Cerebellar nuclear complex (tissue), 1 donor: ENCODE measurements at places on chromosomes 3 and 15.

GRCh38 chr3:165624761-165625160 lies 212.5 kb downstream of the BCHE start:
- DNase-seq = no peak

DNA sequence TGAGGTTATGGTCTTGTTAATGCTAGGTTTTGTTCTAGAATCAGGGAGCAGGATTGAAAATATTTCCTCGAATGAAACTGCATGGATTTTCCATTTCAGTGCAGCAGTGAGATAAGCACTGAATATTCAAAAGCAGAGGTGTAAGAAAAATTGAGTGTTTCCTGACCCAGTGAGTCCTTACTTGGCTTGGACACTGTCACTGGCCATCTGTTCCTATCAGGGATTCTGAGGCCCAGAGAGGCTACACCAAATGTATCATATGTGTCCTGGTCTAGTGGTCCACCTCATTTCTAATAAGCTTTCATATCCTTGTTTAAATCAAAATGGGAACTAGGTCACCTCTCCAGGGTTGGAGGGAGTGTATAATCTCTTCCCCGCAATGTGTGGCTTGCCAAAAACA lies 61.1 kb upstream of the RAD18 start:
- DNase-seq = peak; percentile 51

GRCh38 chr3:138230525-138230924 lies 43.4 kb downstream of the ARMC8 start:
- no peak for DNase-seq

- no peak for DNase-seq
Observed at GRCh38 chr3:188974856-188975599, 196.7 kb upstream of the TPRG1 start.

- DNase-seq = no peak
Observed at GRCh38 chr15:58437531-58438105, 5.8 kb downstream of the LIPC start.

DNA sequence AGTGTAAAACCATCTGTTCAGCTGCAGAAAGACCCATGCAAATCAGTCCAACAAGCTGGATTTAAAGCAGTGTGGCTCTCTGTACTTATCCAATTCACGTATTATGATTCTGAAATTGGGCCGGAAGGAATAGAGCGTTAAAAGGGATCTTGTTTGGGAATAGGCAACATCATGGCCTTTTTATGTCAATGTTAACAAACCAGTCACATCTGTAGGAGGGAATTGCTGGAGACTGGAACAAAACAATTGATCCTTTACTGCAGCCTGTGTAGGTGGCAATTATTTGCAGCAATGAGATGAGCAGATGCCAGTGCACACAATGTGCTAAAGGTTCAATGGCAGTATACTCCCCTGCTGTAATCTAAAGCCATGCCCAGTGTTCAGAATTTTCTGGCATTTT lies 887.4 kb upstream of the ROBO1 start:
- DNase-seq = no peak

- no peak for DNase-seq
Observed at GRCh38 chr15:91258415-91258759, 158.3 kb downstream of the SV2B start.

GRCh38 chr15:87129916-87130315 lies 1050.2 kb downstream of the AGBL1 start:
- no peak for DNase-seq

DNA sequence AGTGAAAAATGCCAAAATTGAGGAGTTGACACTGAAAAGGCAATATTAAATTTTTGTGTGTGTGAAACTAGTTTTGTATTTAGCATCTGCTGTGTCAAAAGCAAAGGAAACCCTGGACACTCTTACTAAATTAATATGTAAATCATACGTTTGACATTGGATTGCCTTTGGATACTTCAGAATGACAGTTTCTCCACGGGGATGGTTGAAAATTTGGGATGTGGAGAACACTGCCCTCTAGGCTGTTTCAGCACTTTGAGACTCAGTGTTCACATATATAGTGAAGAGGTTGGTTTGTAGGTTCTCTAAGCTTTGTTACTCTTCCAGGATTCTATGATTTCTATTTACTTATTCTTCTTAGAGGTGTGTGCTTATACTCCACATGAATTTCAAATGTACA lies 3.0 kb downstream of the ROBO2 start:
- DNase-seq = peak; percentile 9

GRCh38 chr15:78408961-78409360 lies 29.1 kb upstream of the IREB2 start:
- DNase-seq = no peak

GRCh38 chr3:62332835-62333244 lies 40.5 kb downstream of the FEZF2 start:
- DNase-seq = no peak

GRCh38 chr15:58015565-58015964 lies 49.9 kb downstream of the ALDH1A2 start:
- DNase-seq = no peak

- no peak for DNase-seq
Observed at GRCh38 chr15:69704229-69704628, 251.6 kb downstream of the RPLP1 start.

DNA sequence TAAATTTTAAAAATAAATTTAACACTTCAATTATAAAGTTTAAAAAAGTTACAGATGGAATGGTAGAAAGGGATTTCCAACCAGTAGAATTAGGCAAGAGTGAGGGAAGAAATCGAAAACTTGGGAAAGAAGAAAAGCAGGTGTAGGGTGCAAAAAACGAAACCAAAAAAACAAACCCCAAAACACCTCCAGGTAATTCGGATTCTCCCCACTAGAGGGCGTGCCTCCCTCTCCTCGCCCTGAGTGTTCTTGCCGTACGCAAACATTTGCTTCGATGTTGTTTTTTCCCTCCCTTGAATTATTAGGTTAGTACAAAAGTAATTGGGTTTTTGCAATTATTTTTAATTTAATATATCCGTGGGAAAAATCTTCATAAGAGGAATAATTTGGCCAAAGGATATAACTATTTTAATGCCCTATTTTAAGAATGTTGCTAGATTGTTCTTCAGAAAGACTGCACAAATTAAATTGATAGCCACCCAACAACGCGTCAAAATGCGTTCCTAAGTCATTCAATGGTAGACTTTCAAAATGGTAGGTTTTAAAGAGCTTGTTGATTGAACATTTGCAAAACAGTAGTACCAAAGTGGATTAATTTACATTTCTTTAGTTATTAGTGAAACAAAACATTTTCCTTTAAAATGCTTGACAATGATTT lies 63.7 kb downstream of the SLC30A4 start:
- no peak for DNase-seq

GRCh38 chr15:75827691-75828090 lies 15.6 kb upstream of the UBE2Q2 start:
- DNase-seq = no peak
